ENCODE measurements at places on chromosomes 1 and 21.

DNA sequence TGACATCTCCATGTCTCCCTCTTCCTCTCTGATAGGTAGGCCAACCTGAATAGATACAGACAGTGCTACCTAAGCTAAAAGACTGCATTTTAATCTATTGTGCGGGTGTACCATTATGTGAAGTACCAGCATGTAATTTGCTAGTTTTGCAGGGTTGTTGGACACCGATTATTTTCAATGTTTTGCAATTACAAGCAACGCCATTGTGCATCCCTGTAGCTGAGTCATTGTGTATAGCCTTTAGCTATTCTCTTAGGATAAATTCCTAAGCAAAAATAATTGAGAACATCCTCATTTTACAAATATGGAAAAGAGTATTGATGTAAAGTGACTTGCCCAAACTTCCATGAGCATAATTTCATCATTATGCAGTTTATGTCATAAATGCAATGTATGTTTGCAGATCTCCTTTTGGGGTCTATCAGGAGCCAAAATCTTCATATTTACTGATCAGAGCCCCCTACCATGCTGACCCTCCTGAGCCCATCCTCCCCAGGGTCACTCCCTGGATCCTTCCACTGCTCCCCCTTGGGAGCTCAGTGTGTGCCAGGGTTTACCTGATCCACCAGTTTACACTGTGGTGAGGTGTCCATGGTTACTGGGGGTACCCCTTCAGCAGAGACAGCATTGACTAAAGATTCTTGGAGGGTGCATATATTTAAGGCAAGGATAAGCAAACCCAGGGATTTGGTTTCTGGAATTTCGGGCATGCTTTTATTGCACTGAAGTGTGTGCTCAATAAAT lies 80.6 kb downstream of the CCDC185 start:
- no peak for DNase-seq

GRCh38 chr1:99146129-99146848 lies 118.0 kb upstream of the PLPPR4 start:
- no peak for DNase-seq

DNA sequence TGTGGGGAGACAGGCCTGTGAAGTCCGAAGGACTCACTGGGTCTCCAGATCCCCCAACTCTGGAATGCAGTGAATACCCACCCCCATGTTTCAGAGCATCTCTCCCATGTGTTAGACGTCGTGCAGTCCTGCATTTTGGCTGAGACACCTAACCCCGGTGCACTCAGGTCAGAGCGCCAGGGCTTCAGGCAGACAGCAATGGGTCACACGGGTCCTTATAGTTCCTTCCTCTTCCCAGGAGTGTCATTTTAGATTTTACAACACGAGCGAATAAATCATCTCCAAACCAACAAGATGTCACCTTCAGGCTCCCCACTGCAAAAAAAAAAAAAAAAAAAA lies 5.1 kb downstream of the PRRX1 start:
- DNase-seq, result no peak

- DNase-seq, result no peak
Measured at GRCh38 chr1:33185541-33185940, 3.7 kb upstream of the TRIM62 start.

GRCh38 chr1:51280321-51280978 lies 44.4 kb downstream of the RNF11 start:
- no peak for DNase-seq

GRCh38 chr1:76084029-76084627 lies 9.6 kb downstream of the ST6GALNAC3 start:
- no peak for DNase-seq

All from effector CD4-positive, alpha-beta T cell (primary cell).